Forelimb muscle (tissue), 1 donor: ENCODE measurements at places on chromosomes 7 and 10.

GRCh38 chr10:101122270-101123084, 8.6 kb upstream of the TLX1 start:
- DNase-seq, result no peak

- DNase-seq, result no peak
Observed at GRCh38 chr7:134449680-134450079, 9.2 kb downstream of the AKR1B1 start.

DNA sequence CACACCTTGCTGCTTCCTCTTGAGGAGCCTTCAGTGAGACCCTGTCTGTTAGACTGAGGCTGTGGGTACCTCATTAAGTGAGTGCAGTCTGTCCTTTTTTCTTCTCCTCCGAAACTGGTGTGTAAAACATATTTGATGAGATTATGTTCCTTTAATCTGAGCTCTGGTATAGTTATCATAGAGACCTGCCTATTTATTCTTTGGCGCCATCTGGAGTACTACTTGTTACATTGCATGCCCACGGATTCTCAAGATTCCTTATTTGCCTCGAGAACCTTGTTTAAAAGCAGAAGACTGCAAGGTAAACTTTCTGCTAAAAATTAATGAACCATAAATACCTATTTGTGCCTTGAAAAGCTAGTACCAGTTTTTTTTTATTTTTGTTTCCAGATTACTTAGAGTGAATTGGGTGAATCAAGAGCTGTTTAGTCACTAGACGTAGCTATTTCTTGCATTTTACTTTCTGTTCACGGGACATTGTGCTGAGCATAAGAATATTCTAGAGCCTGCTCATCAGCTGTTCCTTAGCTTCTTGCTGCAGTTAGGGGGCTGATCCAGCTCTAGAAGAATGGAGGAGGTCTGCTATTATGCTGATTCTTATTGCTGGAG, 16.9 kb upstream of the STMP1 start:
- no peak for DNase-seq

- no peak for DNase-seq
Observed at GRCh38 chr7:33601884-33602283, 303.5 kb upstream of the BMPER start.

DNA sequence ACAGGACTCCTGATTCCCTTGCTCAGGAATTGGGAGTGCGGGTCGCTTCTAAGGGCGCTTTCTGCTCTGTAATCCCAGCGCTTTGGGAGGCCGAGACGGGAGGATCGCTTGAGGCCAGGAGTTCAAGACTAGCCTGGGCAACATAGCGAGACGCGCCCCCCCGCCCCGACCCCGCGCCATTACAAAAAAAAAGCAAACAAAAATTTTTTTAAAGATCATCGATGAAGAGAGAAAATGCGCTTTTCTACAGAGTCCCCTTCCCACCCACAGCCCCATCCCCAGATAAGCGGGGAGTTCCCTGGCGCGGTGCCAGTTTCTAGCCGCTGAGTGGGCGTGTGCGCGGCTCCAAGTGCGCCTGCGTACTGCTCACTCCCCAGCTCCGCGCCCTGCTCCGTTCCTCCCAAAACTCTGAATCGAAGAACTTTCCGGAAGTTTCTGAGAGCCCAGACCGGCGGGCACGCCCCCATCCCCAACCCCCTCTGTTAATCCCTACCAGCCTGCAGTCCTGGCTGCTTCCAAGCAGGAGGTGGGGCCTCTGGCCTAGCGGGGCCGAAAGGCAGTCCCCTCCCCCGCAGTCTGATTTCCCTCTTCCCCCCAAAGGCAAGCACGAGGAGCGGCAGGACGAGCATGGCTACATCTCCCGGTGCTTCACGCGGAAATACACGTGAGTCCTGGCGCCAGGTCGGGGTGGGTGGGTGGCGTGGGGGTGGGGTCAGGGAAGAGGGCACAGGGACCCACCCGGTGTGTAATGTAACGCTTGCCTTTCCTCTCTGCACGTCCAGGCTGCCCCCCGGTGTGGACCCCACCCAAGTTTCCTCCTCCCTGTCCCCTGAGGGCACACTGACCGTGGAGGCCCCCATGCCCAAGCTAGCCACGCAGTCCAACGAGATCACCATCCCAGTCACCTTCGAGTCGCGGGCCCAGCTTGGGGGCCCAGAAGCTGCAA, 1.0 kb downstream of the HSPB1 start:
- DNase-seq, result no peak

- DNase-seq, result no peak
Observed at GRCh38 chr7:155597753-155598140, 46.7 kb upstream of the RBM33 start.

DNA sequence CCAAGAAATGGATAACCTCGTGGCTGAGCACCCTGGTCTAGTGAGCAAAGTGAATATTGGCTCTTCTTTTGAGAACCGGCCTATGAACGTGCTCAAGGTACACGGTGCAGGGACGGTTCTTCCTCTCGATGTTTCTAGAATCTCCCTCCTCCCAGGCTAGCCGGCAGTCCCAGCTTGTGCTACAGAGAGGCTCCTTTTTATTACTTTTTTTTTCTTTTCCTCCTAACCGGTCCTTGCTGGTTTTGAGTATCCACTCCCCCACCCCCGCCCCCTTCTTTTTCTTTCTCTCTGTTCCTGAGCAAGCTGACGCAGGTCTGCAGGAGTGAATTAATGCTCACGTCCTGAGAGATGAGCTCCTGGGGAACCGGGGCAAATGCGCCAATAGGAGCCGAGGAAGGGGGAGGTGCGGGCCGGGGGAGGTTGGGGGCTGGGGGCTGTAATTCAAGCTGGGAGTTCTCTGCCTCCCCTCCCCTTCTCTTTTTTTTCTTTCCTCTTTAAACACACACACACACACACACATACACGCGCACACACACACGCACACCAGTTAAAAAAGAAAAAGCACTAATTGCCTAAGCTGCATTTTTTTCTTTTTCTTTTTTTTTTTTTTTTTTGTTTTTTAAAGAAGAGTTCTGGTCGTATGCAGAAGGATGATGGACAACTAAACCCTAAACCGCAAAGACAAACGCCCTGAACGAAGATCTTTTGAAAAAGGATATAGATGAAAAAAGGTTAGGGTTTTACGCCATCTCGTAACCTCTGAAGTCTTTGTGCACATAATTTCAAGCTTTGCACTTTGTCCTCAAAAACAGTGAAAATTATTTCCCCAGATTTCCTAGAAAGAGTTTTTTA, 6.6 kb downstream of the CPA2 start:
- DNase-seq, result peak; percentile 86

GRCh38 chr7:3835109-3835508, 534.1 kb downstream of the SDK1 start:
- no peak for DNase-seq

DNA sequence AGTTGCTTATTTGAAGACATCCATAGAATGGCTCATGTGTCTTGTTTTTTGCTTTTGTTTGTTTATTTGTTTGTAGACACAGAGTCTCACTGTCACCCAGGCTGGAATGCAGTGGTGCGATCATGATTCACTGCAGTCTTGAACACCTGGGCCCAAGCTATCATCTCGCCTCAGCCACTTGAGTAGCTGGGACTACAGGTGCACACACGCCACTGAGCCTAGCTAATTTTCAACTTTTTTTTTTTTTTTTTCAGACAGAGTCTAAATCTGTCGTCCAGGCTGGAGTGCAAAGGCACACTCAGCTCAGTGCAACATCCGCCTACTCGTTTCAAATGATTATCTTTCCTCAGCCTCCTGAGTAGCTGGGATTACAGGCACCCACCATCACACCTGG, 83.3 kb upstream of the KLF6 start:
- no peak for DNase-seq

- DNase-seq, result no peak
Observed at GRCh38 chr7:140003913-140004382, 58.8 kb downstream of the PARP12 start.

GRCh38 chr10:23063045-23063972, 32.1 kb upstream of the MSRB2 start:
- no peak for DNase-seq

DNA sequence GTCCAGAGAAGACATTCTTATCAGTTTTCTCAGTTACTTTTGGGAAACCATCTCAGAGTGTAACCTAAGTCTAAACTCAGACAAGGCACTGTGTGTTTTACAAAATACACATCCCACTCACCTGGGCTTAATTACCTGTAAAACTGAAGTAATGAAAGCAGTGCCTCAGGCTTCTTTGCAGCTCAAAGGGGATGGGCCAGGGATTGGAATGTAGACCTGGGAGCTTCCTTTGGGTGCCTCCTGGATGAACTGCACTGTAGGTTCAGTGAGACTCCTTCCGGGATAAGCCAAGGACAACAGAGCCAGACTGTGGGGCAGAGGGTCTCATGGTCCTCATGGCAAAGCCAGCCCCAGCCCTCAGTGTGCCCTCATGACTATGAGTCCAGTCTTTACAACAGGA, 672.4 kb upstream of the GALNT17 start:
- DNase-seq, result no peak

DNA sequence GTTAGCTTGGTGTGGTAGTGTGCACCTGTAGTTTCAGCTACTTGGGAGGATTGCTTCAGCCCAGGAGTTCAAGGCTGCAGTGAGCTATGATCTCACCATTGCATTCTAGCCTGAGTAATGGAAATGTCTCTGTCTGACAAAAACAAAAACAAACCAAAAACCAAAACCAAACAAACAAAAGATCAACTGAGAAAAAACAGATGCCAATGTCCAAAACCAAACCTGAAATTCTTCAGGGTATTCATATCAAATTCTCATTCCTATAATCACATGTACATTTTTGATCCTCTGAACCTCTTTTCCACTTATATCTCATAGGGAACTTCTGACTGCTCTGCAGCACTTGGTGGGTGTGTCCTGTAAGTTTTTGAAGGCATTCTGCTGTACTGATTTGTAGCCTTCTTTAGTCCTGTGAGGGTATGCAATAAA, 87.0 kb downstream of the CDK6 start:
- no peak for DNase-seq

DNA sequence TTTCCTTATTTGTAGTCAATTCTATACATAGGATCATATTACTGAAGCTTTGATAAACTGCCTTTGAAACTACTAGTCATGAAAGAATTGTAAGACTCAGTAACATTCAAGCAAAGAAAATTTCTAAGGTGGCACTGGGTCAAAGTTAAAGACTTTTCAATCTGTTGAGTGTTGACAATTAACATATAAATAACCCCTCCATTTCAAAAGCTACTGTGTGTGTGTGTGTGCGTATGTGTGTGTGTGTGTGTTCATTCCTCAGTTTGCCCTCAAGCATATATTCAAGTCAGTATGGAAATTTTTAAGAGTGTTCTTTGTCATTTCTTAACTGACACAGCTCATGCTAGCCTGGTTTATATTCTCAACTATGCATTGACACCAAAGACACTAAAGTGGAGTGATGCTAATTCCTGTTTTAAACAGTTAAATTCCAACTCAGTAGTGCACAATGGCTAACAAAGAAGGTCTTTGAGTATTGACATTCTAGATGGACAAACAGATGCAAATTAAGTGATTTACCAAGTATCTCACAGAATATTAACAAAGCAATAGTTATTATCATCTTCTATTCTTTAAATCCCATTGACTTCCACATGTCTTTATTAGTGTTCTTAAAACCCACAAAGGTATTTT, 314.8 kb upstream of the GRM3 start:
- no peak for DNase-seq

DNA sequence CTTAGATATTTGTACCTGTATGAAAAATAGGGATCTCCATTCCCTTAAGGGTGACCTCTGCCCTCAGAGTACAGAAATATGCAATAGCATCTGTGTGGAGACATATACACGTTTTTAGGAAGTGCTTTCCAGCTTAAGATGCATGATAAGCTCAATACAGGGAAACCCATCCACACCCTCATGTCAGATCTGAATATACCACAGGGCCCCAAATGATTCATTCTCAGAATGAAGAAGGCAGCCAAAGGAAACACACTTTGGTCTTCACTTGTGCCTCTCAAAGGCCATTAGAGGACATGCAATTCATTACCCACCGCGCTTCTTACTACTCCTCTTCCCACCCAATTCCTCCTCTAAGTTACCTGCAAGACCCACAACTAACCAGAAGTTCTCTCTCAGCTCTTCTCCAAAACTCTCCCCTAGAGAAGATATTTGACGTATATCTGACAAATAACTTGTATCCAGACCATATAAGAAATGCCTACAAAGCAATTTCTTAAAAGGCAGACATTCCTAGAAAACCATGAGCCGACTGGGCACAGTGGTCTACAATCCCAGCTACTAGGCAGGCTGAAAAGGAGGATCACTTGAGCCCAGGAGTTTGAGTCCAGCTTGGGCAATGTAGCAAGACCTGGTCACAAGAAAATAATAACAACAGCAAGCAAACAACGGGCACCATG, 103.0 kb downstream of the OAT start:
- no peak for DNase-seq

DNA sequence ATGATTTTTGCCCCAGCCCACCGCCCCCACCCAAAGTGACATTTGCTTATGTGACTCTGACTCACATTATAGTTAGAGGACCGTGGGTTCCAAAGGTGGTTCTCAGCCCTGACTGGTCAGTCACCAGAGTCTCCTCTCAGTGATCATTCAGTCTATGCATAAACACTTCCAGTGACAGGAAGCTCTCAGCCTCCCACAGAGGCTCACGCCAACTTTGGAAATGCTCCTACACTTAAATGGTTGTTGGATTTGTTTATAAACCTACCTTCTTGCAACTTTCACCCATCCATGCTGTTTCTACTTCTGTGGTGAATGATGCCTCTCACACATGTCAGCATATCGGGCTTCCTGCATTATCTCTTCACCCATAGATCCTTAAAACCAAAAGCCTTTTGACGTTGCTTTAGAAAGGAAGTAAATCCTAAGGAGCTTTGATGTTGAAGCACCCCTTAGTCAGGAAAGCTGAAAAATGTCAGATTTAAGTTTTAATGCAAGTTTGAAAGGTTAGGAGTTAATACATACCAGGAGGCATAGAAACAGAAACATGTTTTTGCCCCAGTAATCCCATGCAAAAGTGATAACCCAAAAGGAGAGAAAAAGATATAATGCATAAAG, 46.5 kb upstream of the FGL2 start:
- DNase-seq, result no peak

GRCh38 chr10:69801094-69801433, 642 bp upstream of the COL13A1 start:
- no peak for DNase-seq

- no peak for DNase-seq
Observed at GRCh38 chr7:101612885-101613515, 16.1 kb downstream of the MYL10 start.

DNA sequence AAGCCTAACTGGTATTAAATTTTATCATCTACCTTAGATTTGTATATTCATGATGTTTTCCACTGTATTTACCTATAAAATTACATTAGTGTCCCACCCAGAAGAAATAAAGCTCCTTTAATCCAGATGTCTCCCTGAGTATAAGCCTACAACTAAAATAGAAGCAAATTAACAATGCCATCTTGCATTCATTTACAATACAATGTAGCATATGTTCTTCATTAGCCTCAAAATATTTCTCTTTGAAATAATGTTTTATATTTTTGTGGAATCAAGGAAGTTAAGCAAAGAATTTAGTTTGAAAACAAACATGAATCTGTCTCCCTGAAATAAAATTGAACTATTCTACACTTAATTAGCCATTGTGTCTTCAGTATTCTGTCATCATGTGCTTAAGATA, 112.3 kb downstream of the CACNA2D1 start:
- DNase-seq, result no peak

GRCh38 chr7:137231167-137231566, 112.4 kb downstream of the PTN start:
- no peak for DNase-seq
